CD4-positive, alpha-beta memory T cell (primary cell): ENCODE measurements at places on chromosomes 11 and 22.
A peak's percentile ranks its signal among the peaks of the same experiment; 100 is the strongest.

GRCh38 chr11:61775106-61775505 is 17.3 kb downstream of the TMEM258 start:
- no peaks in the 10 kb centered on the region for H3K27me3 ChIP-seq
- DNase-seq = no peak
- no peak overlapping the region for H3K27ac ChIP-seq
- no peaks in the 10 kb centered on the region for H3K36me3 ChIP-seq
- no peak overlapping the region for H3K4me3 ChIP-seq

DNA sequence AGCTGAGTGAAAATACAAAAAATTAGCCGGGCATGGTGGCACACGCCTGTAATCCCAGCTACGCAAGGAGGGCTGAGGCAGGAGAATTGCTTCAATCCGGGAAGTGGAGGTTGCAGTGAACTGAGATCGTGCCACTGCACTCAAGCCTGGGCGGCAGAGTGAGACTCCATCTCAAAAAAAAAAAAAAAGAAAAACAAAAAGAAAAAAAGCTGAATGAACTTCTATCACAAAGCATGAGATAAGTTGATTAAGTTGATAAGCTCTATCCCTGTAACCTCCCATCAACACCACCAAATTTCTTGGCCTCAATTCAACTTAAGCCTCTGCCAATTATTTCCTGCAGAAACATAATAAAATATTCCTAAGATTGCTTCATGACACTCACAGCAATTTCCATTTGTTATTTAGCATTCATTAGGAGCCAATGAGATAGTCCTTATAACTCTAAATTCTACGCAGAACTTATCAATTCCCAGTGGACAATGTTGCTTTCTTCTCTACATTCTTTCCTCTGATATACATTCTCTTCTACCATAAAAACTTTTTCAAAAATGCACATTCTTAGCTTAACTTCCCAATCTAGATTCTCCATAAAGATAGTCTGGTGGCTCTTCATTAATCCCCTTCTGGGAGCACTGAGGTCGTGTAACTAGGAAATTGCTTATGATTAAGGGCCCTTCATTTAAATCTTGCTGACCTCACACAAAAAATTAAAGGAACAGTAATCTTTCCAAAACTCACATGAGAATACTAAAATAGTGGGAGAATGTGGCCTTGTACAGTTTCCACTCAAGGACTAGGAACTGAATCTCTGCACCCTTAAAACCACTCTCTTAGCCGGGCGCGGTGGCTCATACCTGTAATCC is 2.9 kb downstream of the AMBRA1 start:
- DNase-seq = no peak
- H3K4me3 ChIP-seq = no peak overlapping the region
- H3K27me3 ChIP-seq = no peaks in the 10 kb centered on the region
- H3K4me1 ChIP-seq = peaks cover 51% of the 10 kb centered on the region
- H3K27ac ChIP-seq = no peak overlapping the region

- no peak overlapping the region for H3K4me3 ChIP-seq
- DNase-seq = no peak
- no peaks in the 10 kb centered on the region for H3K4me1 ChIP-seq
- no peaks in the 10 kb centered on the region for H3K36me3 ChIP-seq
- H3K27me3 ChIP-seq = no peaks in the 10 kb centered on the region
Observed at GRCh38 chr11:20661445-20661844, 7.9 kb upstream of the NELL1 start.

DNA sequence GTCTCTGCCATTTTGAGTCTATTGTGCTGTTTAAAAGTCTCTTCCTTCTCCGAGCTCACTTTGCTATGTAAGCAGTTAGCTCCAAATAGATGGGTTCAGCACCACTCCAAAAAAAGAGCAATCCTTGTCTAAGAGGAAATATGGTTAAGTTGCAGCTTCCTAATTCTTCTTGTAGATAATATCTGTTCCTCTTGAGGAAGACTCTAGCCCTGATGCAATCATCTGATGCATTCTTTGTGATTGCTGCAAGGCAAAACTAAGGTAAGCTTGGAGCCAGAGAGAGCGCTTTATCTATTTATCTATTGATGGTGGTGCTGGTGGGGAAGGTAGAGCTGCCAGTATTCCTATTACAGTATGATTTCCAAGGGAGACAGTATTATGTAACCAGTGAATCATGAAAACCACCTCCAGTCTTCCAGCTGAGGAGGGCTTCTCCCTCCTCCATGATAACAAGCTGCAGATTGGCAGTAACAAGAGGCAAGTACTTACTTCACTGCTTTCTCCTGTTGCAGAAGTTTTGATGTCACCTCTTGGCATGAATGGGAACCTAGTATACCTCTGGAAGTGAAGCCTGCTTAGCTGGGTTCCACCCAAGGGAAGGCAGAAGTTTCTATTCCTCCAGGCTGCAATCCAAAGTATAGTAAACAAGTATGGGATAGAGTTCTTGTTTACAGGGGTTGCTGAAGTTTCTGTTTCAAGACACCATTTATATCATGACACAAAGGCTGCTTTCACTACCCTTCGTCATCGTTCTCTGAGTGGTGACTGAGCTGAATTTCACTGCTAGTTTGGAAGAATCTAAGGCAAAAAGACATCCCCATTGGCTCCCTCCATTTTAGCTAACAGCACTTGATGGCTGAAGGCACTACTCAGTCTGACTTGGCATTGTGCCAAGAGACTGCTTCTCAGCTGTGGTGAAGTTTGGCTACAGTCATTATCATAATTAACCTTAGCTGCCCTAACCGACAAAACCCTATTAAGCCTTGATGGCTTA is 49.7 kb downstream of the FDX1 start:
- no peak overlapping the region for H3K4me3 ChIP-seq
- no peaks in the 10 kb centered on the region for H3K27me3 ChIP-seq
- no peaks in the 10 kb centered on the region for H3K36me3 ChIP-seq
- no peak for DNase-seq
- no peak overlapping the region for H3K27ac ChIP-seq
- peaks cover 3% of the 10 kb centered on the region for H3K4me1 ChIP-seq

- H3K4me3 ChIP-seq = no peak overlapping the region
- no peak overlapping the region for H3K27ac ChIP-seq
- H3K36me3 ChIP-seq = no peaks in the 10 kb centered on the region
- DNase-seq = no peak
- H3K4me1 ChIP-seq = no peaks in the 10 kb centered on the region
Observed at GRCh38 chr11:107876141-107876540, 17.6 kb upstream of the SLC35F2 start.

DNA sequence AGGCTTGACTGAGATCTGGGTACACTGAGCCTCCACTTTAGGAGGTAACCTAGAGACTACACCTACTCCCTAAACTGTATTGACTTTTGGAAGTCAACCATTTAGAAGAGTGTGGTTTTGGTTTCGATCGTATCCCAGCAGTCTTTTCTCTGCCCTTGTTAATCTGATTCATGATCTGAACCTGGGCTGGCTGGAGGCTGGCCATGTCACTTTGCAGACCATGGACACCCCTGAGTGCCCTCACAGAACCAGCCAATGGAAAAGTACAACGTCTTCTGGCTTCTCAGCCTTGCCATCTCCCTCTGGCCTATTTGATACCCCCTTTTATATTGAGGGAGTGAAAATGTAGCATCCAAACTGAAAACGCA is 10.8 kb downstream of the EHF start:
- H3K27me3 ChIP-seq = no peaks in the 10 kb centered on the region
- H3K4me3 ChIP-seq = no peak overlapping the region
- H3K4me1 ChIP-seq = peaks cover 13% of the 10 kb centered on the region

- H3K27ac ChIP-seq = no peak overlapping the region
- no peaks in the 10 kb centered on the region for H3K36me3 ChIP-seq
- H3K4me1 ChIP-seq = peaks cover 25% of the 10 kb centered on the region
- DNase-seq = no peak
- no peak overlapping the region for H3K4me3 ChIP-seq
- H3K27me3 ChIP-seq = no peaks in the 10 kb centered on the region
Observed at GRCh38 chr11:69409812-69410645, 71.4 kb upstream of the LINC01488 start.

DNA sequence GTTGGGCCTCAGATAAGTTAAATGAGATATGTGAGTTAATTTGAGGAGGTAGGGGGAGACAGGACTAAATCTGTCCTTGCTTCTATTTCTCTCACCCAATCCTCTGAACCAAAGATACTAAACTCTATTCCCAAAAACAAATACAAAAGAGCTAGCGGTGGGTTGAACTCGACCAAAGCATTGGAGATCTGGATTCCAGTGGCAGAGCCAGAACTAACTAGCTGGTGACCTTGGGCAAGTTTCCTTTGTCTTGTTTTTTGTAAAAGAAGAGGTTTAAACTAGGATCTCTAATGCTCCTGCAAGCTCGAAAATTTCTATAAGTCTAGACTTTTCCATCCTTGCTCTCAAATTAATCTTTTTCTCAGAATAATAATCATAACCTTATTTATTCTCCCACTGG is 1.5 kb downstream of the ME3 start:
- no peaks in the 10 kb centered on the region for H3K36me3 ChIP-seq
- no peaks in the 10 kb centered on the region for H3K27me3 ChIP-seq

DNA sequence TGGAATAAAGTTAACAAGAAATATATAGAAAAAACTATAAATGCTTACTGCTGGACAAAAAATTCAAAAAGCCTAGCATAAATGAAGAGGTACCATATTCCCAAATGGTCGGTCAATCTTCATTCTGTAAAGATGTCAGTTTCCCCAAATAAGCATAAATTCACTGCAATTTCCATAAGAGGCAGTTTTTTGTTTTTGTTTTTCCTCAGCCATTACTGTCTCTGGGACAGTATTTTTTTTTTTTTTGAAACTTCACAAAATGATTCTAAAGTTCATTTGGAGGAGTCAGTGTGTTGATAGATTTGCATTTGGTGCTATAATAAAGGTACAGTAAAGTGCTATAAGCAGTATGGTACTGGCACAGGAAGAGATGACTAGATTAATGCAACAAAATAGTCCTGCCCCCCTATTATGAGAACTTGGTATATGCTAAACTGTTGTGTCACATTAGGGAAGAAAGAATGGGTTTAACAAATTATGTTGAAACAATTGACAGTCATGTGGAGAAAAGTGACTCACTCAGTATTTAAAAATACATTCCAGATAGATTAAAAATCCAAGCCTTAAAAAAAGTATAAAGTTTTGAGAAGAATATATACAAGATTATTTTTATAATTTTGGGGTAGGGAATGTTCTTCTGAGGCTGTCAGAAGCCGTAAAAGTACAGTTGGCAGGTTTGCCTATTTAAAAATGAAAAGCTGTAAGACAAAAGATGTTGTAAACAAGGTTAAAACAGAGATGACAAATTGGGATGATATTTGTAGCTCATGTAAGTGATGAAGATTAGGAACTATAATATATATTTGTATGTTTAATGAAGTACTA is 2.6 kb upstream of the FTH1 start:
- H3K4me1 ChIP-seq = peaks cover 27% of the 10 kb centered on the region
- H3K36me3 ChIP-seq = peaks cover 7% of the 10 kb centered on the region
- no peak overlapping the region for H3K27ac ChIP-seq
- DNase-seq = no peak

DNA sequence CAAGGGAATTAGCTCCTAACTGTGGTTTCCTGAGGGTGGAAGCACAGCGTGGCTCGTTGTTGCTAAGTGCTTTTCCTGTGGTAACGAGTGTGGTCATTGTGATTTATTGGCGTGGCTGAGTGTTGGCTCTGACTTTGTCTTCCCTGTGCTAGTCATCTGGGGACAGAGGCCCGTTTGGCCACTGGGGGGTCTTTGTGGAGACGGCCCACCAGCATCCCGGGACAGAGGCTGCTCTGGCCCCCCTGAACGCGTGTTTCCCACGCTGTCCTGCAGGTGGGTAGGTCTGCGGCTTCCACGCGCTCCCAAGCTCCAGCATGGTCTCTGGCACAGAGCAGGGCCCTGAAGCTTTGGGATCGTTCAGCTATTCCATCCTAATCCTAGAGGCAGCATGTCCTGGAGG is 1040.0 kb downstream of the TBC1D22A start:
- no peak for DNase-seq
- no peaks in the 10 kb centered on the region for H3K36me3 ChIP-seq
- H3K27me3 ChIP-seq = no peaks in the 10 kb centered on the region
- no peaks in the 10 kb centered on the region for H3K4me1 ChIP-seq
- H3K27ac ChIP-seq = no peak overlapping the region

DNA sequence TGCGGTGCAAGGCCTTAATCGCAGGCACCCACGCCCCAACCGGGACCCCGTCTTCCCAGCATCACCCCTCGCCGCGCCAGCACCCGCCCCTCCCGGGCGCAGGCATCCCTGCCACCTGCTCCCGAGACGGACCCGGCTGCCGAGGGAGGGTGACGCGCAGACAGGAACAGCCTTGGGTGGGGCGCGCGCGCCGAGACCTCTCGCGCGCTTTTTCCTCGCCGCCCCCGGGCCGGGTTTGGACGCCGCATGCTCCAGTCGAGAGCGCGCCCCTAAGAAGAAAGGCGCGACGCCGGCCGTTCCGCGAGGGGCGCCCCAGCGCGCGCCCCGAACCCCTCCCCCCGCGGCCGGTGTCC is 504 bp downstream of the CFL1 start:
- H3K4me3 ChIP-seq = peak overlapping the region; percentile 90
- H3K27me3 ChIP-seq = no peaks in the 10 kb centered on the region
- DNase-seq = peak; percentile 72
- peak overlapping the region; percentile 60 for H3K27ac ChIP-seq
- H3K4me1 ChIP-seq = peaks cover 62% of the 10 kb centered on the region
- H3K36me3 ChIP-seq = peaks cover 43% of the 10 kb centered on the region

DNA sequence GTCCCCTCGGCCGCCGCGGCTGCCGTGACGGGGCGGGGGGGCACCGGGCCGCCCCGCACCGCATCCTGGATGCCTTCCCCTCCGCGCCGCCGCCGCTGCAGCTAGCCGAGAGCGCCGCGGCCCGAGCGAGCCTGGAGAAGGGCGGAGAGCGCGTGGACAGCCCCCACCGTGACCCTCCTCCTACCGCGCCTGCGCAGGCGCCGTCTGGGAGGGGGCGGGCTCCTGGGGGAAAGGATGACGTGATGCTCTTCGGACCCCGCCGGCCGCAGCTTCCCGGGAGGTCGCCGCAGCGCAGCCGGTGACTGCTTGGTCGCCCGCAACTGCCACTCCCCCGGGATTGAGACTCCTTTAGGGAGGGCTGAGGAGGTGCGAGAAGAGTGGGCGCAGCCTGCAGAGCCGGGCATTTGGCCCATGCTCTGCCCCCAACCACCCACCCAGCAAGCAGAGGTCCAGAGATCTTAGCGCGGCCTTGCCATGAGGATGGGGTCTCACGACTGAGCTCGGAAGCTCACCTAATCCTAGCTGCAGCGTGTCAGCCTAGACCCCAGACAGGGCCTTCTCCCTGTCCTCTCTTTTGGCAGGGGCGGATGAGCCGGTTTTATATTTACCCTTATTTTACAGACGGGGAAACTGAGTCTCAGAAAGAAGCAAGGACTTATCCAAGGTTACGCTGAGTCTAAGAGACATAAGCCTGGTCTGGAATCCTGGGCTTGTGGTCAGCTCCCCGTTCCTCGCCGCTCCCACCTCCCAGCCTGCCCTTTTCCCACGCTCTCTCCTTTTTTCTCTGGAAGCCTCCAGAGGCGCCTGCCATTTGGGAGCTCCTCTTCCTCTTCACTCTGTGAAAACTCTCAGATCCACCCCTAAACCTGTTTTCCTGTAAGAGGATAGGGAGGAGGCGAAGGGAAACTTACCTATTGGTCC is at the start of gene DENND5A:
DENND5A (minus strand) TSS at position 140 of the 921 bp plus-strand sequence. CDS start 281 bp downstream, outside the sequence.
- peak within 1 kb of the TSS; percentile 48 for H3K27ac ChIP-seq
- DNase-seq = peak; percentile 35
- H3K4me1 ChIP-seq = peaks cover 33% of the 10 kb centered on the region
- H3K36me3 ChIP-seq = no peaks in the 10 kb centered on the region
- no peaks in the 10 kb centered on the region for H3K27me3 ChIP-seq
- peak within 1 kb of the TSS; percentile 68 for H3K4me3 ChIP-seq

- H3K27me3 ChIP-seq = no peaks in the 10 kb centered on the region
- no peak for DNase-seq
- no peak overlapping the region for H3K4me3 ChIP-seq
- H3K36me3 ChIP-seq = peaks cover 4% of the 10 kb centered on the region
- H3K4me1 ChIP-seq = no peaks in the 10 kb centered on the region
- no peak overlapping the region for H3K27ac ChIP-seq
Observed at GRCh38 chr11:75436806-75437205, 3.8 kb upstream of the KLHL35 start.

- no peak for DNase-seq
- H3K4me1 ChIP-seq = peaks cover 8% of the 10 kb centered on the region
- H3K27ac ChIP-seq = no peak overlapping the region
- no peak overlapping the region for H3K4me3 ChIP-seq
Observed at GRCh38 chr22:45418056-45418769, 4.7 kb downstream of the RIBC2 start.
